ENCODE measurements at places on chromosomes 3 and 15.

DNA sequence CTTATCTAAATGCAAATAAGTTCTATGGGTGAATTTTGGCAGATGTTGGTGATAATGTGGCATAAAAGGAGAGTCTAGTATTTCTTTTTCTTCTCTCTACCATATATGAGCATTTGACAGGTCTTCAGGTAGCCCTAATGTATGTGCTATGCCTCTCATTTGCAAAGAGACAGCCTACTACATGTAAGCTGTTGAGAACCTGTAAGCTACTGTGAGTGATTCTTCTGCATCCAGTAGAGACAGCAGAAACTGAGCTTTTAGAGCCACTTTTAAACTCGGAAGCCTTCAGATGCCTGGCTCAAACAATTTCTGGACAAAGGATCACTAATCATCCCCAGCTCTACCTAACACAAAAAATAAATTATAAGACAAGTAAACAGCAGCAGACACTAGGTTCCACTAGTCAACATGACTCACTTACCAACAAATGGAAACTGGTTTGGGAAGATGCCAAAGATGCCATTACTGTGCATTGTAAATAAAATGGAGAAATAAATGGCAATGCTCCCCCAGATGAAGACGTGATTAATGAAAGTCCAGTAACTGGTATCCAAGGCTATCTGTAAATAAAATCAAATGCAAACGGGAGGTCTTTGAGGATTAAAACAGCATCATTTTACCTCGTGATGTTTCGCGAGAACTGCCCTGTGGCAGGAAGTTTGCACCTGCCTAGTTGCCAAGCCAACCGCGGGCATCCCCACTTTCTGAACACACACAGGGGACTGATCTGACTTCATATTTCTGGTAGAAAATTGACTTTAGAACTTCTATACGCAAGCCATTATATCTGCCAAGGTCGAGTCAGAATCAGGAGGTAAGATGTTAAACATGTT is 245.3 kb downstream of the DTWD1 start:
- no peak for DNase-seq

- DNase-seq: peak; percentile 56
These were observed 449.4 kb upstream of the PROK2 start for GRCh38 chr3:72234391-72234790.

DNA sequence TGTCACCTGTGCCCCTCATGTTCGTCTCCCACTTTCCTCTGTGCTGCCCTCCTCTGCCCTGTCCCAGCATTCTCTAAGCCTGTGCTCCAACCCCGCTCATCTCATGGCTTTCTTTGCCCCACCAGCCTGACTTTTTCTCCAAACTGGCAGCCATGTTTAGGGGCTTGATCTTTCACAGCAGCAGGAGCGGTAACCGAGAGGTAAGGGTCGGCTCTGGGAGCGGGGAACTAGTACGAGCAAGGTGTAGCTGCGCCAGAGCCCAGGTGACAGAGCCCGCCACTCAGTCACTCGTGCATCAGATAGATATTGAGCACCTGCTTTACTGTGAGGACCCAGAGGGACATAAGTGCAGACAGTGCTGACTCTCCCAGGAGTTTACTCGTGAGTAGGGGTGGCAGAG is 13.4 kb downstream of the MAN2A2 start:
- no peak for DNase-seq

- no peak for DNase-seq
These were observed 674 bp downstream of the SERP1 start for GRCh38 chr3:150545419-150546225.

GRCh38 chr3:35592589-35593295 is 46.6 kb upstream of the ARPP21 start:
- no peak for DNase-seq

DNA sequence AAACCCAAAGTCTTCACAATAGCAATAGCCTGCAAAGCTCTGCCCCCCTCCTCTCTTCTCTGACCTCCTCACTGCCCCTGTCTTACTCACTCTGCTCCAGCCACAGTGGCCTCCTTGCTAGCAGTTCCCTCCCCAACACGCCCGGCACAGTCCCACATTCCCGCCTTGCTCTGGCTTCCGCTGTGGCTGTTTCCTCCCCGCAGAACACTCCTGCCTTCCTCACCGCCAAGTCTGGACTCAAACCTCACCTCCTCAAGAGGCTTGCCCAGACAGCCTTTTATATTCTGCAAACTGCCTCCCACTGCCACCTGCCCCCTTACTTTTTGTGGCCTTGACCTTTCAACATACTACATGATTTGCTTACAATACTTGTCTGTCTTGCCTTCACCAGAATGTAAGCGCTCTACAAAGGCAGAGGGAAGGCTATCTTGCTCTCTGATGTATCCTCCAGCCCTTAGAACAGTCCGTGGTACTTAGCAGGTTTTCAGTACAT is 406 bp upstream of the MPI start:
- DNase-seq: no peak

Data from tibial artery (tissue), 4 donors.